ENCODE measurements at places on chromosomes 1 and 21.

DNA sequence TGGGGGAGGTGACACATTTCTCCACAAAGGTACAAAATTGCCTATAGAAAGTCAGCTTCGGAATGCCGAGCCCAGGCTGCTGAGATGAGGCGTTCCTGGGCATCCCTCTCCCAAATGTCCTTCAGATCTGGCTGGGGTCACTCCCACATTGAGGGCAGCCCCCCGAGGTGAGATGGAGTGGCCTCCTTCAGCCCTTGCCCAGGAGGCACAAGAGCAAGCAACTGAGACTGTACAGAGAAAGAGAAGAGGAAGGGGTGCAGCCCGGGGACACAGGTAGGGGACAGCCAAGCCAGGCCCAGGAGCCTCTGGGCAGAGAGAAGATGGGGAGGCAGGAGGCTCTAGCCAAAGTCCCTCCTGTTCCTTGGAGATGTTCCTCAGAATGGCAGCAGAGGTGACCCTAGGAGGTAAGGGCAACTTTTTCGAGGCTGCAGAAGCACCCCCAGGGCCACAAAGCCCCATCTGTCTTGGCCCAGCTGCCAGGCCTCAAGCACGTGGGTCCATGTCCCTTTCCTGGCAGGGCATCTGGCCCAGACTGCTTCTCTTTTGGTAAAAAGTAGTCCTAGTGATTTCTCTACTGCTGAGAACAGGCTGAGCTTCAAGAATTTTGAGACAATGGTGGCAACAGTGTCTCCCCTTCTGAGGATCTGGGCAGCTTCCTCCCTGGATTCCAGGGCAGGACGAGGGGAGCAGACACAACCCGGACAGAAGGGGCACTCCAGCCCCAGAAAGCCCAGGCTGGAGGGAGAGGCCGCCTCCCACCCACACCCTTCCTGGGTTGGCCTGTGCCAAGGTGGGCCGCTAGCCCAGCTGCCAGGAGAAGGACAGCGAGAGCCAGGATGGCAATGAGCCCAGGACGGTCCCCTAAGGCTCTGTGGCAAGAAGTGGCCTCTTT lies 68.0 kb downstream of the LRRN2 start:
- no peak for DNase-seq

- DNase-seq: no peak
Measured at GRCh38 chr1:222641269-222641948, 23.5 kb downstream of the MIA3 start.

DNA sequence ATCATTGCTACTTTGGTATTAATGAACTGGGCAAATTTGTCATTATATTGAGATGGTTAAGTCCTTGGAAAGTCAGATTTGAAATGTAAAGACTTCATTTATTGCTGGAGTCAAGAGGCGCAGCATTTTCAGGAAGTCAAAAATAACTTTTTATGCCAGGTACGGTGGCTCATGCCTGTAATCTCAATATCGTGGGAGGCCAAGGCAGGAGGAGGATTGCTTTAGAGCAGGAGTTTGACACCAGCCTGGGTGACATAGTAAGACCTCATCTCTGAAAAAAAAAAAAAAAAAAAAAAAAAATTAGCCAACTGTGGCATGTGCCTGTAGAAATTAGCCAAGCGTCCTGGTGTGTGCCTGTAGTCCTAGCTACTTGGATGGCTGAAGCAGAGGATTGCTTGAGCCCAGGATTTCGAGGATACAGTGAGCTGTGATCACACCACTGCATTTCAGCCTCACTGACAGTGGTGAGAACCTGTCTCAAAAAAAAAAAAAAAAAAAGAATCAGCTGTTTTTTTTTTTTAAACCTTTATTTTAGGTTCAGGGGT lies 5.5 kb downstream of the HIPK1 start:
- no peak for DNase-seq

DNA sequence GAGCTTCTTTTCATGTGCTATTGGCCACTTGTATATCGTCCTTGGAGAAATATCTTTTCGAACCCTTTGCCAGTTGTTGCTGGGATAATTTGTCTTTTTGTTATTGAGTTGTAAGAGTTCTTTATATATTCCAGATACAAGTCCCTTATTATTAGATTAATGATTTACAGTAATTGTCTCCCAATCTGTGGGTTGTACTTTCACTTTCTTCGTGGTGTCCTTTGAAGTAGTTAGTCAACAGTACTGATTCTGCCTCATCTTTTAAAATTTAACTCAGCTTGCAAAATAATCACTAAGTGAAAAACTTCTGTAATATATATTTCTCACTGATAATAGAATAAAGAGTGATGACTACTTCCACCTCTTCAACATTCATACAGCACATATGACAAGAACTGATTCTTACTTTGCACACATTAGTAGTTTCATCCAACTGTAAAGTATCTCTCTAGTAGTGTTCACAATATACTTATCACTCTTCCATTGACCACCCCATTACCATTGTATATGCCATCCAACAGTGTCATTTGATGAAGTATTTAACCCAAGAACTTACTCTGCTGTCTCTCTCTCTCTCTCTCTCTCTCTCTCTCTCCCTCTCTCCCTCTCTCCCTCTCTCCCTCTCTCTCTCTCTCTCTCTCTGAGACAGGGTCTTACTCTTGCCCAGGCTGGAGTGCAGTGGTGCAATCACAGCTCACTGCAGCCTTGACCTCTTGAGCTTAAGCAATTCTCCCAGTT lies 104.2 kb upstream of the DMRTA2 start:
- DNase-seq: no peak

- DNase-seq: no peak
Measured at GRCh38 chr1:239831577-239832355, 259.9 kb upstream of the FMN2 start.

DNA sequence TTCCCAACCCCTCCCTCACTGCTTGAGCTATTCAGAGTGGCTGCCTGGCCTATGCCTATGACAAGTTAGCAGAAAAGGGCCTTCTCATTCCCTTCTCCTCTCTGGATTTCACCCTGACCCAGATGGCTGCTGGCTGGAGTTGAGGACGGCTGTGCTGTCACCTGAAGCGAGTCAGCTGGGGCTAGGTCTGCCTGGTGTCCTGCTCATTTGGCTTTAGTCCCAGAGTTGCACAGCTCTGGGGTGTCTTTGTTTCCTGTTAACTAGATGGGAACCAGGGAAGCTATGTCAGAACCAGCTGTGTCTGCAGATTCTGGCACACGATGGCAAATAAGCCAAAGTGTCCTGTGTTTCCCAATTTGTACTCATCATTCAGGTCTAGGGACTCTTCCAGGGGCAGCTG lies 52.9 kb downstream of the CNIH3 start:
- no peak for DNase-seq

DNA sequence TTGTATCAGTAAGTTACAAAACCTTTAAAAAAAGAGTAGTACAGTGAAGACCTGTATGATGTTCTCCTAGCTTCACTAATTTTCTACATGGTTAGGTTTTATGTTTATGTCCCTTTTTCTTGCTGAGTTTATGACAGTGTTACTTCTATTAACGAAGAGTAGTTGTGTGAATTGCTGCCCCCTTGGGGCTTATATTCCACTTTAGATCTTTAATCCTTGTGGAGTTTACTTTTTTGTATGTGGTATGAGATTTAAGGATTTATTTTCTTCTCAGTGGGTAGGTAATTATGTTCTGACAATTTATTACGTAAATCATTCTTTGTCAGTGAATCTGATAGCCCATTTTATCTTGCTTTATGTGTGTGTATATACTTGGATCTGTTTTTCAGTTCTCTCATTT lies 14.8 kb downstream of the KCTD3 start:
- no peak for DNase-seq

DNA sequence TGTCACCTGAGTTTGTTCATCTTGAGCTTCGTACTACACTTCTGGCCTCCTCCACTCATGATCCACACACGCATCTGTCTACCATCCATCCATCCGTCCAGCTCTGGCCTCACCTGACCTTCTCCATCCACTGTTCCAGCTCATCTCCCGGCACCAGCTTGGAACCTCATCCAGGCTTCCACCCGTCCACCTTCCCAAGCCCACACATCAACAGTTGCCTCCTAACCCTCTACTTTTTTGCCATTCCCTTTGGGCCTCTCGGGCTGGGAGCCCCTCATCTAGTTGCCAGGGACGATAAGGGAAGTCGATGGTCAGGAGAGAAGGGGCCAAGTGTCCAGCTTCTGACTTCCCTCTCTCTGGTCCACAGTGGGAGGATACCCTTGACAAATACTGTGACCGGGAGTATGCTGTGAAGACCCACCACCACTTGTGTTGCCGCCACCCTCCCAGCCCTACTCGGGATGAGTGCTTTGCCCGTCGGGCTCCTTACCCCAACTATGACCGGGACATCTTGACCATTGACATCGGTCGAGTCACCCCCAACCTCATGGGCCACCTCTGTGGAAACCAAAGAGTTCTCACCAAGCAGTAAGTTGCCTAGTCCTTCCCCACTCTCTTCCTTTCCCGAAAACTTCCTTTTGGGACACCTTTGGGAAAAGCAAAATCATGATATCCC lies 3.4 kb upstream of the FALEC start:
- DNase-seq: no peak

DNA sequence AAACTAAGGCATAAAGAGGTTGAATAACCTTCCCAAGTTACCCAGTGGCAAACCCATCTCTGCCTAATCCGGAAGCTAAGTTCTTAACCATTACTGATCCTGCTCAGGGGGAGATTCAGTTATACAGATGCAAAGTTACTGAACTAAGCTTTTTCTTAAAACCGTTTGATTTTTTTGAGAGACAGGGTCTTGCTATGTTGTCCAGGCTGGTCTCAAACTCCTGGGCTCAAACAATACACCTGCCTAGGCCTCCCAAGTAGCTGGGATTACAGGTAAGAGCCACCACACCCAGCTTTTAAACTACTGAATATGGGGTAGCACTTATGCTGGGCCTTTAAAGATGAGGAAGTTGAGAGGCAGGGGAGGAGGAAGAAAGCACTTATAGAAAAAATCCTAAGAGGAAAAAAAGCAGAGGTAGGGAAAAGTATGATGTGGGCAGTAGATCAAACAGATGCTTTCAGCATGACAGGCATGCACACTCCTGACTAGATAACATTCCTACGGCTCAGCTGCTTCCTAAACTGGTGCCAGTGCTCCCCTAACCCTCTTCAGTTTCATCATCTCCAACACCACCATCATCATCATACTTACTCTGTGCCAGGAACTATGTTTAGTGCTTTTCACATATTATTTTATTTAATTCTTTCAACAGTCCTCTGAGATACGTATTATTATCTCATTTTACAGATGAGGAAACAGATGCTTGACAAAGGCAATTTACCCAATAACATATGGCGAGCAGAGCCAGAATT lies 5.8 kb downstream of the PAFAH2 start:
- peak; percentile 24 for DNase-seq

- DNase-seq: no peak
Measured at GRCh38 chr1:175040324-175040879, 17.2 kb upstream of the MRPS14 start.

GRCh38 chr1:202575918-202576653 lies 134.2 kb downstream of the SYT2 start:
- peak; percentile 40 for DNase-seq

DNA sequence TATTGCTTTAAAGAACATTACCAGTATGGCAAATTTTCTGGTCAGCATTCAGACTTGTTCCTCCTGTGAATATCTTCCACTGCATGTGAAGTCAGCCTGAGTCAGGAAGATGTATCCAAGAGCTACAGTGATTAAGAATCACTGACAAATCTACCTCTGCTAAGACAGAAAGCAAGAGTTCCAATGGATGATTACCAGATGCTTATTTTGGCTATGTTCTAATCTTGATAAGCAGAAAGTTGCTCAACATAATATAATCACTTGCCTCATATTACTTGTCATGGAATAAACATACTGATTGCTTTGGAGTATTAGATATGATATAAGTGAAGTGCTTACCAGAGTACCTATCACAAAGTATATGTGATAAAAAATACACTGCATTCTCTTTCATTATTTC lies 738.1 kb downstream of the ADGRL2 start:
- no peak for DNase-seq

GRCh38 chr1:81577004-81577697 lies 223.6 kb upstream of the ADGRL2 start:
- no peak for DNase-seq

DNA sequence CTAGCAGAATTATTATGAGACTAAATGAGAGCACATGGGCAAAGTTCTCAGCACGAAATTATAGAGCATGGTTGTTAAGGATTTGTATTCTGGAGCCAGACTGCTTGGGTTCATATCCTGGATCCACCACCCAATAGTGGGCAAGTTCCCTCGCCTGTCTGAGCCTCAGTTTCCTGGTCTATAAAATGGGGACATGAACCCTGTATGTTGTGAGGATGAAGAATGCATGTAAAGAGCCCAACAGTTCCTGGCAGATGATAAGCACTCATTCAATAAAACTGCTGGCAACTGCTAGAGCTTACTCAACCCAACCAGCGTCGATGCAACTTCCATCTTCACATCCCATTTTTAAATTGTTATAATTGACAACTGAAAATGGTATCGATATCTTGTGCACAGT lies 47.2 kb upstream of the ZBTB40 start:
- no peak for DNase-seq

DNA sequence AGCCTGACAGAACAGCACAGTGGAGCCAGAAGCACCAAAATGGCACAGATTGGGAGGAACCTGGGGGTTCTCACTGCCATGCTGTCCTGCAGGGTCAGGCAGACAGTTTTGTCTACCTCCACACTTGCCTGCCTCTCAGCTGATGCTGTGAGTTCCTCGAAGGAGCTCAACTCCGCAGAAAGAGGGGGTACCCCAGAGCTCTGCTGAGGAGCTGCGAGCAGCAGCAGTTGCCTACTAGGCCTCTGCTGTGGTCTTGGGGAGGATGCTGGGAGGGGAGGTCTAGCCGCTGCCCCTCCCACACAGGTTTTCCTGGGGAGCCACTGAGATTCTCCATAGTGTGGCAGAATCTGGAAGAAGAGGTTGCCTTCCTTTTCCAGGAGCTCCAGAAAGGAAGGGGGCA lies 192.5 kb downstream of the FOXD2 start:
- DNase-seq: no peak

DNA sequence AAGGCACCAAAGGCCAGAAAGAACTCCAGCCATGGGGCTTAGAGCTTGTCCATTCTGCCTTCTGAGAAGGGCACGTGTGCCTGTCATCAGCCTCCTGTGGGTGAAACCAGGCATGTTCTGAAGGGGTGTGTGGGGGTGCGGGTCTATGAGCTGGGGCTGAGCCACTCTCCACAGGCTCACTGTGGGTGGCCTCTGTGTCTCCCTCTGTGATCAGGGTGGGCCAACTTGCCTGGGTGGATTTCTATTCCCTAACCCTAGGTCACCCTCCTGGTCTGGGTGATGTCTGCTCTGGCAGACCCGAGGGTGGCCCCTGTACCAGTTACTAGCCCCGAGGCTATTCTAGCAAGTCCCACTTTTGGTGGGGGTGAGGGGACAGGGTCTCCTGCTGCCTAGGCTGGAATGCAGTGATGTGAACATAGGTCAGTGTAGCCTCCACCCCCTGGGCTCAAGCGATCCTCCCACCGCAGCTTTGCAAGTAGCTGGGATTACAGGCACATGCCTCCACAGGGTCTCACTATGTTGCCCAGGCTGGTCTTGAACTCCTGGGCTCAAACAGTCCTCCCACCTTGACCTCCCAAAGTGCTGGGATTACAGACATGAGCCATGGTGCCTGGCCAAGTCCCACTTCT lies 94.4 kb downstream of the TRIM11 start:
- no peak for DNase-seq
